ENCODE measurements at places on chromosomes 3 and 15.

DNA sequence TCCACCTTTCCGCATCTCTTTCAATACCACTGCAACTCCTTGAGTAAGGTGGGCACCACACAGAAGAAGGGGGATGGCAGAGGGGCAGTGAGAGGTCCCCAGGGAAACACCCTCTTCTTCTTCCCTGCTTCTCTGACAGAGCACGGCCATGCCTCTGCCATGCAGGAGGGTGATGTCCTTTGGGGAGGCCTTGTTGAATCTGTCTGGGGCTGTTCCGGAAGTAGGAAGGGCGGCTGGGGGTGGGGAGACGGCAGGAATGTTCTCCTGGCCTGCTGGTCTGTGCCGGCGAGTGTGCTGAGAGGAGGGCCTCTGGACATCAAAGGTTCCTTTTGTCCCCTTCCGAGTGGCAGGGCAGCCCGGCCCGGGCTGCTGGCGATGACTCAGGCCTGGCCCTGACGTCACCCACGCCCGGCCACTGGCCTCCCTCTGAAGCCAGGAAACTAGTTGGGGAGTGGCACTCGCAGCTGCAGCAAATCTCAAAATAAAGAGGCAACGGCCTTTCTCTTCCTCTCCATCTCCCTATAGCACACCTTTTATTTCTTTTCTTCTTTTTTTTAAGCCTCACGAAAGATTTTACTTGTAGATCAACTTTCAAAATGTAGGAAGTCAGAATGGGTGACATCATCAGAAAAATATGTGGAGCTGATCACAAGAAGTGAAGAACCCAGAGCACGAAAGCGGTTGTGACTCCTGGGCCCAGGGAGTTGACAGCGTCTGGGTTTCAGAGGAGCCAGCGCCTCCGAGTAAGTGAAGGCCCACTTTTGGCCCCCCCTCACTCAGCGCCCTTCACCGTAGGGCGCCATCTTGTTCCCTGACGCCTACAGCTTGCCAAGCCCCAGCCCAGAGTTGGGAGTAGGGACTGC is at the start of gene ZBTB38:
TSS of gene ZBTB38 (plus strand) at position 443 of the 863 bp plus-strand sequence. CDS start 73,885 bp downstream, outside the sequence.
- no peak for DNase-seq

GRCh38 chr15:59352189-59352588 is 20.5 kb downstream of the MYO1E start:
- DNase-seq: no peak

DNA sequence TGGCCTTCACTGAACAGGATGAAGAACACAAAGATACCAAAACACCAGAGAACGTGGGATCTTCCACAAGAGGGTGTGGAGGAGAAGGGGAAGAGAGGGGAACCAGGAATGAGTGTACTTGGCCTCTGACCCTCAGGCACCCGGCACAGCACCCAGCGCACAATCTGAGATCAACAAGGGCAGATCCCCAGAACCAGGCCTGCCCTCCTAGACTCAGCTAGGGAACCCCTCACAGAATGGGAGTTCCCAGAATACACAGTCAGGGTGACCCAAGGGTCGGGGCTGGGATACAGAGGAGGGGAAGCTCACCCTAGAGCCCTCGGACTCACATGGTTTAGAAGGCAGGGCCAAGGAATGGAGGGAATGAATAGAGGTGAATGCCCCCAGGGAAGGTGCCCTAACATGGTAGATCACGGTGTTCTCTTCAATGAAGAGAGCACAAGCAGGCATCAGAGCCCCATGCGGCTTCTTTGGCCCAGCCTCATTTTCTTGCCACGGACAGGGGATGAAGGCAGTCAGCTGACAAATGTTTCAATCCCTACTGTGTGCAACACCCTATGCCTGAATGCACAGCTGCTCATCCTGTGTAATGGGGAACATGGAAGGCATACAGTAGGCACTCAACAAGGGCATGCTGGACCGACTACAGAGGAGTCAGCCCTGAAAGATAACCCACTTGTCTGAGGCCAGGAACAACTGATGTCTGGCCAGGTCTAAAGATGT is 13.1 kb downstream of the BMF start:
- no peak for DNase-seq

DNA sequence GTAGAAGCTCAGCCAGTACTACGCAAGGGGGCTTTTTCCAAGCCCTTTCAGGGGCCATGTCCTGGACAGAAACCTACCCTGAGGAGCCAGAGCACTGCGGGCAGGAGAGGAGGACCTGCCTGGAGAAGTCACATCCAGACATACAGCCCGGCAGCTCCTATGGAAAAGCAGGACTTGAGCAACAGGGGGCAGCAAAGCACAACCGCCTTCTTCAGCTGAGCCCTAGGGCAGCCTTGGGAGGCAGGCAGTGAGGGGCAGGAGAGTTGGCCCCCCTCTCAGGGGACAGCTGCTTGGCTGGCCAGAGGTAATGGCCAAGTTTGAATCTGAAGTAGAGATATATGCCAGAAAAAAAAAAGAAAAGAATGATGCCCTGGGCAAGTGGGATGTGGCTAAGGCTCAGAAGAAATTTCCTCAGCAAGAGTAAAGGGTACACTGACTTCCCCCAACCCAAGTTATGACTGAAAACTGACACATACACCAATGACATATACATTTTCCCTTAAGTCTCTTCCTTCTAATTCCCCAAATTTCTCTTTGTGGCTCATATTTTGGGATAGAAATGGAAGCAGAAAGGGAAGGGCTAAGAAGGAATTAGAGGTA is 56.9 kb downstream of the CYP19A1 start:
- DNase-seq: peak; percentile 21

GRCh38 chr3:147963711-147964110 is 554.5 kb downstream of the ZIC1 start:
- no peak for DNase-seq

DNA sequence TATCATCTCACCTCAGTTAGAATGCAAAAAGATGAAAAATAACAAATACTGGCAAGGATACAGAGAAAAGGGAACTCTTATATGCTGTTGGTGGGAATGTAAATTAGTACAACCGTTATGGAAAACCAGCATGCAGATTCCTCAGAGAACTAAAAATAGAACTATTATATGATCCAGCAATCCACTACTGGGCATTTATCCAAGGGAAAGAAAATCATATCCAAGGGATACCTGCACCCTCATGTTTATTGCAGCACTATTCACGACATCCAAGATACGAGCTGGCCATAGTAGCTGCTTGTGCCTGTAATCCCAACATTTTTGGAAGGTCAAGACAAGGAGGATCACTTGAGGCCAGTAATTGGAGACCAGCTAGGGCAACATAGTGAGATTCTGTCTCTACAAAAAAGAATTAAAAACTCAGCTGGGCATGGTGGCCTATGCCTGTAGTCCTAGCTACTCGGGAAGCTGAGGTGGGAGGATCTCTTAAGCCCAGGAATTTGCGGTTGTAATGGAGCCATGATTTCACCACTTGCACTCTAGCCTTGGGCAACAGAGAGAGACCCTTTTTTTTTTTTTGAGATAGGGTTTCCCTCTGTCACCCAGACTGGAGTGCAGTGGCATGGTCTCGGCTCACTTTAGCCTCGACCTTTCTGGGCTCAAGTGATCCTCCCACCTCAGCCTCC is 26.6 kb downstream of the USP50 start:
- no peak for DNase-seq

DNA sequence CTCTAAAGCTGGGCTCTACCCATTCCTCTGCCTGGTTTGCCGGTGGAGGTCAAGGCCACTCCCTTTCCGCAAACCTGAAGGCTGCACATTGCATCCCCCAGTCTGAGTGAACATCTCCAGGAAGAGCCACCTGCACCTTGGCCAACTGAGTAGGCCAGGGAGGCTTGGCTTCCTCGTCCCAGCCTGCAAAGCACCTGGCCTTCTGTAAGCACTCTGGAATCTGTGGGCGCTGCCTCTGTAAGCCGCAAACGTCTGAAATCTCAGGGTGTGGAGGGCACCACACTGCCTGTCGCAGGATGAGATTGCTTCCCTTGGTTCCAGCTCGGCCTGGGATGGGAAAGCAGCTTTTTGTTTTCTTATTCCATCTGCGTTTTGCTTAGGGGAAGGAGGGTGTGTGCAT is 81.3 kb downstream of the SEC22A start:
- no peak for DNase-seq
